ENCODE measurements at places on chromosomes 12 and 14.

GRCh38 chr12:3809357-3810015, 56.6 kb upstream of the CRACR2A start:
- DNase-seq = no peak

- no peak for DNase-seq
These were observed 74.2 kb downstream of the NOC4L start for GRCh38 chr12:132218527-132218875.

GRCh38 chr12:130948136-130948535, 5.6 kb upstream of the ADGRD1 start:
- DNase-seq = peak; percentile 80

- DNase-seq = no peak
These were observed 1176.7 kb upstream of the SEL1L start for GRCh38 chr14:82710267-82710841.

- DNase-seq = no peak
These were observed 140.2 kb downstream of the BCL11B start for GRCh38 chr14:99131632-99132271.

DNA sequence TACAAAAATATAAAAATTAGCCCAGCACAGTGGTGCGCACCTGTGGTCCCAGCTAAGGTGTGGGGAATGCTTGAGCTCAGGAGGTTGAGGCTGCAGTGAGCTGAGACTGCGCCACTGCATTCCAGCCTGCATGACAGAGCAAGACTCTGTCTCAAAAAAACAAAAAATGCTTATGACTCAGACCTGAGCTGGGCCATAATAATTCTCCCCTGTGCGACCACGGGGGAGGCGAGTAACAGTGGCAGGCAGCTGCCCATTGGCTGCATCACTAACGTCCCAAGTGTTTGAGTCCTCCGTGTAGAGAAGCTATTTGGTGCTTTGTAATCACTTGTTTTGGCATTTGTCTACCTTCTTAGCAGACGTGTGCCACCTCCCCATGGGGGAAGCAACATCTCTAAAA, 24.9 kb downstream of the PSMC1 start:
- DNase-seq = no peak

DNA sequence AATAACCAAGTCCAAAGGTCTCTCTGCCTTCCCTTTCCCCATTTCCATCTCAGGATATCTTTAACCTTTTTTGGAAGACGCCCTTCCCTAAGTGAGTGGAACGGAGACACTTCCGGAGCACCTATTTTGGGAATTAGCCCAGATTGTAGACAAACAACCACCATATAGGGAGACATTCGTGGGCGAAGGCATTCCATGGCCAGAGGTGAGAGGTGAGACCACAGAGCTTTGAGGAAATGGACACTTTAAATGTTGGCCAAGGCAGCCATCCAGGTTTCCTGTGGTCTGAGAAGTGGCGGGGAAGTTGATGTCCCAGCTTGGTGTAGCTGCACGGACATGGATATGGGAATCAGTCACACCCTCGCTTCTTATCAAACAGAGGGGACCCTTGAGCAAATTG, 69.4 kb upstream of the BDKRB2 start:
- peak; percentile 20 for DNase-seq

DNA sequence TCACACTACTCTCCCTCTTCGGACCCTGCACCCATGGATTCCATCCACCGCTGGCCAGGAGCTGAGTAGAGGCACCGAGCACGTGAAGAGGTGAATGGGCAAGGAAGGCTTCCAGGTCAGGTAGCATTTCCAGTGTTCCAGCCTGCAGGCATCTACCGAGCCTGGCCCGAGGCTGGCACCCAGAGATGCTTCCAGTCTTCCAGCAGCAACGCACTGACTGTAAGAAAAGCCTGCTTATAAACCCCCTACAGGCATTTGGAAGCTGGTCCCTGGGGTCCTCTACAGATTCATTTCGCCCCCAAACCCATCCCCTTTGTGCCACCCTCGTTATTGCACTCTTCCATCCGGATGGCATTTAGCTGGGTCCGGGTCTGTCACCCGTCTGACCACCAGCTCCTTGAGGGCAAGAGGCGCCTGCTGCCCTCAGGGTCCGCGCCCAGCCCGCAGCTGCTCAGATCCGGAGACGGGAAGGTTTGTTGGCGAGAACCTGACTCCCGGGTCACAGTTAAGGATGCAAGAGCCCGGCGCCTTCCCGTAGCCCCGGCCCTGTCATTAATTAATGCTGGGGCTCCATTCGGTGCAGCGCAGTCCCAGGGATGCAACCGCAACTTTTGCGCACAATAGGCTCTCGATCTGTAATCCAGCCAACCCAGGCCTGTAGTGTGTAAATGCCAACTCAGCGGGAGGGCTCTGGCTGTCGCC, 614 bp upstream of the MARK3 start:
- DNase-seq = no peak

GRCh38 chr12:53659011-53659551, 16.8 kb downstream of the ATP5MC2 start:
- DNase-seq = peak; percentile 84

Data from NCI-H2029 (cell line).